CD4-positive, alpha-beta T cell (primary cell): ENCODE measurements at places on chromosomes 4 and X. TPM values are rescaled to one million over a fixed set of nuclear protein-coding genes. Genes with fewer than 3 reads are reported as not detected.

GRCh38 chr4:109548655-109549054 is 11.4 kb upstream of the MCUB start:
- DNase-seq = peak; percentile 51

DNA sequence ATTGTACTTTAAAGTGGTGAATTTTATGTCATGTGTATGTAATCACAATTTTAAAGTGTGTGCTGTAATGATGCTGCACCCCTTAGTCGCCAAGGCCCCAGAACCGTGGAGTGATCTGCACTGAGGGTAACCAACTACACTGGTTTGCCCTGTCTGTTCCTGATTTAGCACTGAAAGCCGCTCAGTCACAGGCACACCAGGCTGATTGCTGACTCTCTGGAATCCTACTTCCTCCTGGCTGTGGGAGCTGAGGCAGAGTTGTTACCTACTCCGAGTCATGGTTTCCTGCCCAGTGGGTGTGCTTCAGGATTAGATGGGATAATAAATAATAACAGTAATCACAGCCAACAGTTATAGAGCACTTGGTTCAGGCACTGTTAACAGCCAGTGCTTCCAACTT is 645.4 kb downstream of the BCOR start:
- DNase-seq = no peak

- DNase-seq = no peak
Observed at GRCh38 chr4:107825072-107825824, 516 bp downstream of the SGMS2 start.

CXCL13 gene
- not detected for total RNA-seq

TRIML2 gene
- total RNA-seq = not detected

ARHGEF9 gene
- total RNA-seq = 19.5 TPM

- no peak for DNase-seq
Observed at GRCh38 chr4:184288451-184289178, 70.9 kb upstream of the ENPP6 start.

DNA sequence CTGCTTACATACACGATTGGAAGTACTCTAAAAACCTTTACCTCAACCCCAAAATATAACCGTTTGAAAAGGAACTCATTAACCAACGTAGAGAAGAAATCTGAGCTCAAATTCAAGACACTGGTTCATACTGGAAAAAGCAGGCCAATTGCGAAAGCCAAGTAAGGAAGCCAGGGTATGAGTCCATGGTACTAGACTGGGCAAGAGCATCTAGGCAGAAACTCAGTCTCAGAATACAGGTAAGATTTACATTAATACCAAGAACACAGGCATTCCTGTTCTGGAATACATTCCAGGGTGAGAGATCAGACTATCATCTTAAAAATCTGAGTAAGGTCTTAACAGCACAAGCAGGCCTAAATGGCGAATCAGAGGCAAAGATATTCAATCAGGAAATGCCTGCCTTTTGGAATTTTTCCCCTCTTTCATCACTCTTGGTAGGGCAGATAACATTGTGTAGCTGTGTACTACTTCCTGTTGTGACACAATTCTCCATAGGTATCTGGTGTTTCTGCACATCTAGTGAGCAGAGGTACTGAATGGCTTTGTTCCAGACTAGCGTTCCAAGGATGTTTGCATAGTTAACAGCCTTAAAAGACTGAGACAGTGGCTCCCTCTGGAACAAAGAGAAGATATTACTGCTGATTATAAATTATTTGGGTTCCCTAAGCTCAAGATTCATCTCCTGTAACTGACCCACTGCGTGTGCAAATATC is 311.3 kb downstream of the PCDH19 start:
- DNase-seq = no peak

DNA sequence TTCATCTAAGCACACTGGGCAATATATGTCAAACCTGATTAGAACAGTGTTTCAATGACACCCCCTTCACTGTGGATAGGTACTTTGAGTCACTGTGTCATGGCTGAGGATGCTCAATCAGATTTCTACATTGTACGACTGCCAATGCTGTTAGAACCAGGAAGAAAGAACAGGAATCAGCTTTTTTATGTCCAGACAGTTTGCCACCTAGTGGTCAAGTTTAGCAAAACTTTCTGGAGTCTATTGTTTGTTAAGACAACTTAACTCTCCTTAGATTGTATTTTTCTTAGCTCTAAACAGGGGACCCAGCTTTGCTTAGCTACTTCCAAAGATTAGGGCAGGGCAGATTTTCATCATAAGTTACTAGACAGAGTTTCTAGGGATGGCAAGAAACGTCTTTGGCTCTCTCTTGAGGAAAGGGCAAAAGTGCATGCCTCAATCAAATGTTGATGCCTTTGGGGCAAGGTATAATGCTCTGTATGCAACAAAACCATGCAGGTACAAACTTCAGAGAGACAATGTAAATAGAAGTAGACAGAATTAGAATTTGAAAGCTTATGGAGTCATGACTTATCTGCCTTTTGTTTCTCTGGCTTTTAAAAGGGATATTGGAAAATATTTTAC is 40.5 kb upstream of the BMP3 start:
- DNase-seq = no peak

NAT8L gene
- total RNA-seq = not detected

DNA sequence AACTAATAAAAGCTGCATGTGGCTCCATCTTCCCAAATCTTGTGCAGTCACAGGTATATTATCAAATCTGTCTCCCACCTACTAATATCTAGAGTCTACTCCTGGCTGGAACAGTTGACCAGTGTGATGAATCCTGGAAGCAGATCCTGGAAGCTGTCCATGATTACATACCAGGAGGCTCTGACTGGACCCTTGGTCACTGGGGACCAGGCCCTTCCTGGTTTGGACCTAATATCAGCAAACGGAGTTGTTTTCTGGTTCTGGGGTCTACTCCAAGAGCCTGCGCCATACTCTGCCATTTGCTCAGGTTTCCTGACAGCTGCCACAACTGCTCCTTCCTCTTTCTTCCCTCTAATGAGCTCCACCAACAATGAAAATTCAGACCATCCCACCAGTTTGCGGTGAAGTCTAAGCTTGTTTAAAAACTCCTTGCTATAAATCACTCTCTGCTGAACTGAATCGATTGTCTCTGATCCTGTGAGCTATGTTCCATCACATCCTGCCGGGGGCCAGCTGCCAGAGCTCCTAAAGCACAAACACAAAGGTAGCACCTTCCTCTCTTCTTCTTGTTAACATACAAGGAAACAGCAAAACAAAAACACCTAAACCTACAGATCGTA is 114.2 kb downstream of the PALLD start:
- DNase-seq = no peak

DNA sequence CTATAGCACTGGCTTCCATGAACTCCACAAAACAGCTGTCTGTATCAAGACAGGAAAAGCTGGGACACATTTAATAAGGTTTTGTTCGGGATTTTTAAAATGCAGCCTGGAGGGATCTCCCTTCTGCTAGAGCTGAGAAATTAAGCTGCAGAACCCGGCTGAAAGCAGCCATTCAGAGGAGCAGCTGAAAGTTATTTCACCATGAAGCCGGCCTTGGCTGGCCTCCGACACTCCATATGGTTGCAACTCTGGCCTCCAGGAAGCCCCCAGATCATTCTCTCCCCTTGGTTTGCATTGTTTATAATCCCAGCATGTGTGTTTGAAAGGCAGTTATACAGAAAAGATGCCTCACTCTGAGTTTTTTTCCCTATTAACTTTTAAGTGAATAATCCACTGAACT is 239.4 kb downstream of the SPATA18 start:
- no peak for DNase-seq

RPL10 gene
- total RNA-seq = 5,036 TPM

DNA sequence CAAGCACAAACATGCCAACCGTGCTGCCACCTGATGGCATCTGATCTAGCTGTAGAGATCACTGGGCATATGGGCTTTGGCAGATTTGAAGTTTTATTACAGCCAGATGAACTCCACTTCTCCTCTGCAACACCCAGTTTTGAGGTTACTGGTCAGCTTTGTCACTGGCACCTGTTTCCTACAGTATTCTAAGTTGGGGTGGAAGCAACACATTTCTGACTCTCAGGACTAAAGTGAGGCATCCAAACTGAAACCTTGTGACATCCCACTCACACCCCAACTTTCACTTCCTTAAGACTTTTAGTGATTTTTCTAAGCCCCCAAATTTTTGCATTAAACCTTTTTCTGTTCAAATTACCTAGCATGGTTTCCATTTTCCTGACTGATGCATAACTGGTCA is 115.1 kb upstream of the PCDH18 start:
- DNase-seq = no peak

DNA sequence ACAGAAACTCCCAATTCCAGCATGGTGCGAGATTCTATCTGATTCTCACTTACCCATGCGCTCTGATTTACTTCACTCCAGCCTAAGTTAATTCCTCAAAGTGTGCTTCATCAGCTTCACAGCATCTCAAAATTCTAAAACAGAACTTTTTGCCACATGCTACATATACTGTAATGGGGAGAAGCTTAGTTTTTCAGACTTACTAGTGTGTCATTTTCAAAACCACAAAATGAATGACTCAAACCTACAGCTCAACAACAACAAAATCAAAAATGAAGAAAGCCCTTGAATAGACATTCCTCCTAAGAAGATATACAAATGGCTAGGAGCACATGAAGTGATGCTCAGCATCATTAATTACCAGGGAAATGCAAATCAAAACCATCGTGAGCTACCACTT is 14.9 kb downstream of the IRF2 start:
- no peak for DNase-seq

GRCh38 chr4:102871772-102872171 is 3.0 kb downstream of the CISD2 start:
- no peak for DNase-seq
